ENCODE measurements at places on chromosomes 5 and 9. TPM values are rescaled to one million over a fixed set of nuclear protein-coding genes. Genes with fewer than 3 reads are reported as not detected.

Gene FOXD4L5
- 0.21 TPM for total RNA-seq

DNA sequence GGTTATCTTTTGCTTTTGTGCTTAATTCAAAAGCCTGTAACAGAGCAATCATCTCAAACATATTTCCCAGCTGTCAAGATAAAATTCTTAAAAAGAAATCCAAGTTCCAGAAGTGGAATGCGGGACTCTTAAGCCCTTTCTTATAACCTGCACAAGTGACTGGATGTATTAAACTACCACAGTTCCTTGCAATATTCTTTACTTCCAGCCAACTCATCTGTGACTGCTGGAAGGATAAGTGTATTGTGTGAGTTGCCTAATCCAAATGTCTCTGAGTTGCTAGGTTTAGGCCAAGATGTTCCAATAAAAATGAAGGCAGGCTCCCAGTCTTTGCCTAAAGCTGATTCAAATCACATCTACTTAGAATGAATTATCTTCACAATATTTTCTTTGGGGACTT lies 159.2 kb upstream of the SLC24A2 start:
- no peak for DNase-seq

DNA sequence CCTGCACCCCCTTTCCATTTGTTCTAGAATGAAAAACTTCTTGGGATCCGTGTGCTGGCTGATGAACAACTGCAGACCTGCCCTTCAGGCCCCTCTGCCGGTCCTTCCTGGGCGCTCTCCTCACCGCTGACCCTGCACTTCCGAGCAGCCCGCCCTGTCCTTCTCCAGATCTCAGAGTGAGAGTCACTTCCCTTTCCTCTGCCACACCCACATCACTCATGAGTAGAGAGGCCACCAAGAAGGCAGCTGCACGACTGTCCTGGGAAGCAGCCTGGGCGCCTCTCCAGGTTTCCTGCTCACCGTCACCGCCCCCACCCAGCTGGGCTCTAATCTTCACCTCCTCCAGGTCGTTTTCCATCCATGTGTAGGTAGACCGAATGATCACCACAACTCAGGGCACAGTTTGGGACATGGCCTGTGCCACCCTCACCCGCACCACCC lies 35.0 kb upstream of the NSMF start:
- DNase-seq, result no peak

GRCh38 chr9:97473717-97474116 lies 27.7 kb upstream of the TMOD1 start:
- DNase-seq, result no peak

DNA sequence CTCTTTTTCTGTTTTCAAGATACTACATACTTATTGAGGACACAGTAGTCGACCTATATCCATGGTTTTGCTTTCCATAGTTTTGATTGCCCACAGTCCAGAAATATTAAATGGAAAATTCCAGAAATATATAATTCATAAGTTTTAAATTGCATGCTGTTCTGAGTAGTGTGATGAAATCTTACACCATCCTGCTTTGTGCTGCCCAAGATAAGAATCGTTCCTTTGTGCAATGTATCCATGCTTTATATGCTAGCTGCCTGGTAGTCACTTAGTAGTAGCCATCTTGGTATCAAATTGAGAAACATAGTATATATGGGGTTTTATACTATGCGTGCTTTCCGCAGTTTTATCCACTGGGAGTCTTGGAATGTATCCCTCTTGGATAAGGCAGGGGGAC lies 59.0 kb downstream of the CWC27 start:
- DNase-seq, result no peak

DNA sequence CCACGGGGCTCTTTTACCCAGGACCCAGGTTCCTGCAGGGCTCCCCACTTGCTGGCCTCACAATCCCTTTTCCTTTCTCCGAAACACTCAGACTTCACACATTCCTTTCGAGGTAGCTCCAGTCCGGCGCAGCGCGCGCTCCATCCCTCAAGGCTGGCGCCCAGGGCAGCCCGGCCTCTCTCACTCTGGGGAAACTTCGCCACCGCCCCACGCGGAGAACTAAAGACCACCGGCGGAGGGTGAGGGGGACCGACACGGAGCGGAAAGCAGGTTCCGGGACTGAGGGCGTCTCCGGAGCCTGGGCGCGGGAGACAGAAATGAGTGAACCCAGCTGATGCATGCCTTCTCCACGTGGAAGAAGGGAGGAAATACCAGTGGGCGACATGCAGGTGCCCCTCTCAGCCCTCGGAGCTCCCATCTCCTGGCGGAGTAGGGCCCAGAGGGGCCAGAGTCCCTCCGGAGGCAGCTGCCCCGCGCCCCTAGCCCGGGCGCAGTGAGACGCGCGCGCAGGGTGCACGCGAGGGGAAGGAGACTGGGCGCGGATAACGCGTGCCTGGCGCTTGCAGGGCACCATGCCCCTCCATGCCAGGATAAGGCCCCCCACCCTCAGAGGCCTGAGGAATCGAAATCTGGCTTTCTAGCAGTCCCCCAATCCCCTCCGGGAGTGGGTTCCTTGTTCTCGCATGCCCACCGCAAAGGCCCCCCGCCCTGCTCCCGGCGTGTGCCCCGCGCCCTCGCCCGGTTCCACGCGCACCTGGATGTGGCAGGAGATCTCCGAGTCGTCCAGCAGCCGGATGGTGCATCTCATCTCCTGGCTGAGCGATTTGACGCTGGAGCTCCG lies 650 bp downstream of the FRMD3 start:
- no peak for DNase-seq

Gene HRH2
- total RNA-seq, result 4.3 TPM

GRCh38 chr5:80930940-80931339 lies 29.2 kb upstream of the RASGRF2 start:
- no peak for DNase-seq

- no peak for DNase-seq
Measured at GRCh38 chr9:116232424-116233159, 79.0 kb downstream of the PAPPA start.

DNA sequence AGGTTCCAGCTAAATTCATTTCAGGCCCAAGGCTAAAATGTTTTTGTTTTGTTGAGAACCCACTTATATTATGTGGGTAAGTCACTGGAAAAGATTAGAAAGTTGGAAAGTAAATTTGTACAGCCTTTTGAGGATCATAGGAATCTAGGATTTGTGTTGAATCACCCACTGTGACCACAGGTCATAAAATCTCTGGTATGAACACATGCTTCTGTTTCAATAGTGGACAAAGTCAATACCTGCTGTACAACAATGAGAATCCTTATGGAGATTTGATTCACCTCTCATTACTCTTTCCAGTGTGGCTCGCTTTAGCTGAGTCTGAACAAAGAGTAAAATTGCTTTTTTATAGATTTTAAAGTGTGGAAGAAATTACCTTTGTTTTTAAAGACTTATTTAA lies 369.5 kb downstream of the TMEM167A start:
- no peak for DNase-seq

DNA sequence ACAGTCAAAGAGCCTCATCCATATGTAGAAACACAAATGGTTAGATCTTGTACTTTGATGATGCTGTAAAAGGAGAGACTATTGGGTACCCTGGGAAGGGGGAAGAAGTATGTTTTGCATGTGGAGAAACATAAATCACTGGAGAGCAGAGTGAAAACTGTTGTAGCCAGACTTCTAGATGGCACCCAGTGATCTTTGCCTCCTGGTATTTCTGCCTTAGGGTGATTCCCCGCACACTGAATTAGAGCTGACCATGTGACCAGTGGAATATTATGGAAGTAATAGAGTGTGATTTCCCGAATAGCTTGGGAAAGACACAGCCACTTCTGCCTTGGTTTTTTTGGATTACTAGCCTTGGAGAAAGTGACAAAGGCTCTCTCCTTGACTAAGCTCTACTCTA lies 174.3 kb downstream of the LPAR1 start:
- no peak for DNase-seq

GRCh38 chr5:132260714-132261551 lies 3.4 kb downstream of the PDLIM4 start:
- DNase-seq, result peak; percentile 69

DNA sequence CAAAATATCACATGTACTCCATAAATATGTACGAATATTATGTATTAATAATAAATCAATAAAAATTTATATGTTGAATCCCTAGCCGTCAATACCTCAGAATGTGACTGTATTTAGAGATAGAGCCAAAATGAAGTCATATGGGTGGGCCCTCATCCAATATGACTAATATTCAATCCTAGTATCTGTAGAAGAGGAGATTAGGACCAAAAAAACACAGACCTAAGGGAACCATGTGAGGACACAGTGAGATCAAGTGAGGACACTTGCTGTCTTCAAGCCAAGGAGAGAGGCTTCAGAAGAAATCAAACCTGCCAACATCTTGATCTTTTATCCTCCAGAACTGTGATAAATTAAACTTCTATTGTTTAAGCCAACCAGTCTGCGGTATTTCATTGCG lies 3.7 kb upstream of the AMACR start:
- no peak for DNase-seq

- DNase-seq, result no peak
Measured at GRCh38 chr9:16884952-16885513, 14.6 kb upstream of the BNC2 start.

GRCh38 chr5:7897014-7897600 lies 28.2 kb downstream of the MTRR start:
- no peak for DNase-seq

DNA sequence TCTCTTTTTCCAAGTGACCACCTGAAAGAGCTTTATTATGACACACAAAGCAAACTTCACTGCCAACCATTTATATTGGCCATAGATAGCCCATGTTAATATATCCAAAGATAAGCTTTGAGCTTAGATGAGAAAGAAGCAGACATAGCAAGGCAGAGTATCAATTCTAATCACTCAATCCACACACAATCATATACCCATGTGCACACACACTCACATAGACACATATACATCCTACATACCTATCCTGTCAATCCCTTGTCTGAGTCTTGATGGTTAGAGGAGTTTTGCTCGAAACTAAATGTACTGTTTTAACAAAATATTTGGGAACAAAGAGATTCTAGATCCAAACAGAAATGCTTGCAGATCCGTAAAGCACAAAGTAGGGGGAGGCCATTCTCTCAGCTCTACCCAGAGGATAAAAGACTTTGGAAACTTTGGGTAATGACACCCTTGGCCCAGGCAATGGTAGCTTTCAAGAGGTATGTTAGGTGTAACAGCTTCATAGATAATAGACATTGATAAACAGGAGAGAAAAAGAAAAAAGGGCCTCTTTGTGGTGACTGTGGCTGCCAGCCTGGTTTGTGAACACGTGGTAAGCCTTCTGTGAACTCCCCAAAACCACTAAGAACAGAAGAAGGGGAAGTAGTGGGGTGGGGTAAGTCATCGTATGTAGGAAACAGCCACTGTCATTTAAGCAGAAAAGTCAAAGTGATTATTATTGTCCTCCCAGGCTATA lies 121.6 kb downstream of the TLR4 start:
- DNase-seq, result no peak

DNA sequence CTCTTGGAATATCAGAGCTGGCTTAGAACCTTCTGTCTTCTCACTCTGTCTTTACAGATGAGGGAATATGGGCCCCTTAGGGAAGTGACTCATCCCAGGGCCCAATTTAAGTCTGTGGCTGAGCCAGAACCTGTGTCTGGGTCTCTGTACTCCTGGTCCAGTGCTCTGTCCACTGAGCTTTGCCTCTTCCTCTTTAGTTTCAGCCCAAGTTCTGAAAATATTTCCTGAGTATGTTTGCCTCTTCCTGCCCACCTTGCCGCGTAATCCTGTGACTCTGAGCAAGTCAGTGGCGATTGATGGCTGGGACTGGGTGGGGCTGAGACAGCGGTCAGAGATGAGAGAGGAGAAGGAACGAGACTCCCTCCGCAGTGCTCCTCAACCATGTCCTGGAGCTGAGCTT lies 7.8 kb downstream of the IER5L start:
- DNase-seq, result no peak

DNA sequence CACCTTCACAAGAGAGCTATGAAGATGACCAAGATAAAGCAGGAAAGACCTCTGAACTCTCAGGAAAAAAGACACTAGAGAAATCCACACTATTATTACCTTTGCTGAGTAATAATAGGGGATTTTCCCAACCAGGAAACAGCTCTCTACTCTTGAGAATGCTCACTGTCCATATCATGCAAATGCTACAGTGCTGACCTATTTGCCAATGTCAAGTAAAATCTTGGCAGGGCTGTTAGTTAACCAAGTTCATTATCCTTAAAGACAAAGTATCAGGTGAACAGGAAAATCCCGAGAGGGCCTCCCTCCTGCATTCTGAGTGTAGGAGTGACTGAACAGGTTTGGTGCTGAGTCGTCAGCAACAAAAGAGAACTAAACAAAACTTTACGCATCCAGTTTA lies 306.6 kb downstream of the ACTL7B start:
- no peak for DNase-seq

Gene PCDHGC5
- total RNA-seq, result 3.1 TPM

- no peak for DNase-seq
Measured at GRCh38 chr9:18855656-18856055, 177.4 kb downstream of the SAXO1 start.

Gene APBA1
- total RNA-seq, result 14.4 TPM

GRCh38 chr9:76526026-76526425 lies 67.0 kb downstream of the GCNT1 start:
- no peak for DNase-seq

- DNase-seq, result no peak
Measured at GRCh38 chr5:172574871-172575223, 66.2 kb upstream of the NEURL1B start.

Gene ZNF483
- 11.3 TPM for total RNA-seq

DNA sequence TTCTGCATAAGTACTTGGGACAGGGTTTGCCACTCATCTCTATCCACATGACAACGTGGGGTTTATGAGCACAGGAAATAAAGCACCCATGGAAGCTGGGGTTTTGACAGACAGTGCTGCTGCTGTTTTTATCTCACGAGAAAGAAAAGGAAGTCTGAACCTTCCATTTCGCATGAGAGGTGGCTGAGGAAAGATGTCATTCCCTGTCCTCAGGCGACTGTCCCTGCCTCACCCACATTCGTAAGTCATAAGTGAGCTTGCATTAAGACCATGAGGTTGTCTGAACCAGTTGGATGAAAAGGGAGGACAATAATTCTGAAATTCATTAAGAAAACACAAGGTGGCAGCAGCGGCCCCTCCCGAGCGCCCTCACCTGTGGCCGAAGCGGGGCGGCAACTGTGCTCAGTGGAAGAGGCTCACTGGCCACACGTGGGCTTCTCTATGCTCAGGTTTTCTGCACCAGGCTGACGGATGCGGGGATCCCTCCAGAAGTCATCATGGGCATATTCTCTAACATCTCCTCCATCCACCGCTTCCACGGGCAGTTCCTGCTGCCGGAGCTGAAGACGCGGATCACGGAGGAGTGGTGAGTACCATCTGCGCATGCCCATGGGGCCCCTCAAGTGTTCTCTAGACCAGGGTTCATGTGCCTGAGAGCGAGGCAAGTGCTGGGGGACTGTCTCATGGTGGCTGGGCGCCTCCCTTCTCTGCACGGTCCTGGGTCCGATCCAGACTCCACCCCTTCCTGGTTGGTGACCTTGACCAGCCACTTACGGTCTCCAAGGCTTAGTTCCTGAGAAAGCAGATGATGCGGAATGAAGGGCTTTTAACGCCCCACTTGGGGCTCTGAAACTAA lies 54.7 kb upstream of the SUSD3 start:
- no peak for DNase-seq

- no peak for DNase-seq
Measured at GRCh38 chr5:9401786-9402472, 143.9 kb downstream of the SEMA5A start.
